ENCODE measurements at places on chromosomes 3 and 15.

GRCh38 chr3:195035345-195036202, 235.4 kb downstream of the XXYLT1 start:
- DNase-seq = no peak

DNA sequence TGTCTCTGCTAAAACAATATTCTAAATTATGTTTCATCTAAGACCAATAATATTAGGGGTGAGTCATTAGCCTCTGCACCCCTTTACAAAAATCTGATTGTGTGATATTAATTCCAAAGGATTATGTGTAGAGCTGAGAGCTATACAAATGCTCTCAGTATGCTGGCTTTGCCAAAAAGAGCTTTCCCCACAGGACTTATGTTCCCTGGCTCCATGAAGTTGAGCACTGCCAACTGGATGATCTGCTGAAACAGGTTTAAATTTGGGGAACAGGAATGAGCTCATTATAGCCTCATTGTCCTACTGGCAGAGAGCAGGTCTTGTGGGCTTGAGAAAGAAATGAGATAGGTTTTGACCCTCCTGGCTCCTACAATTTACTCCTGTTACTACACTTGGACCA, 347.8 kb upstream of the LMCD1 start:
- no peak for DNase-seq

GRCh38 chr3:150371741-150372254, 36.3 kb upstream of the TSC22D2 start:
- no peak for DNase-seq

DNA sequence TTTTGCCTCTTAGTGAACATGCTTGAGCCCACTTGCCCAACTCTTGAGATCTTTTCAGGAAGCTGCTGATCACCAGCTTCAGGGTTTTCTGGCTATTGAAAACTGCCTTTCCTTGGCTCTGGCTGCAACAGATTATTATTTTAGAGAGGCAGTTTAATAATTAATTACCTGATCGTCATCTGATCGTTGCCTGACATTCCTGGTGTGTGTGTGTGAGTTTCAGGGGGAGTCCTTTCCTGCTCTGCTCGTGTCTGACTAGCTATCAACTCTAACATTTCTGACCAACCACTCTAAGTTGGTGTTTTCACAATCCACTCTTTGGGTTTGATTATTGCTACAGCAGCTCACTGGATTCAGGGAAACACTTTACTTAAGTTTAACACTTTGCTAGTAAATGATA, 84.3 kb upstream of the SPATA16 start:
- DNase-seq = no peak

- no peak for DNase-seq
Observed at GRCh38 chr3:157501863-157502262, 1.4 kb downstream of the VEPH1 start.

GRCh38 chr15:60074181-60074885, 70.2 kb downstream of the FOXB1 start:
- DNase-seq = no peak

DNA sequence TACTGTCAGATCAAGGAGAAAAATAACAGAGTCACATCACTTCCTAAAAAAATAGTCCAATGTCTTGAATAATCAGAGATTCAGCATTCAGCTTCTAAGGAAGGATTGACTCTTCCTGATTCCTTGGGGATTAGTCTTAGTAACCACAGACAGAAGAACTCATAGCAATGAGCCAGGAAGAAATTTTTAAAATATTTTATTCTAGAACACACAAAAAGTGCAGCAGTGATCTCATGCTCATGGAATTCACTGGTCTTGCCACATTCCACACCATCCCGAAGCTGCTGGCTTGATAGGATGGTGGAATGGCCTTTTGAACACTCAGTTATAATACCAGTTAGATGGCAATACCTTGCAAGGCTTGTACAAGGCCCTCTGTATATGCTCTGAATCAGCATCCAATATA, 43.0 kb upstream of the ABI3BP start:
- DNase-seq = no peak

- DNase-seq = no peak
Observed at GRCh38 chr3:188448813-188449212, 294.9 kb downstream of the LPP start.

GRCh38 chr3:55185380-55185779, 257.5 kb upstream of the LRTM1 start:
- no peak for DNase-seq

DNA sequence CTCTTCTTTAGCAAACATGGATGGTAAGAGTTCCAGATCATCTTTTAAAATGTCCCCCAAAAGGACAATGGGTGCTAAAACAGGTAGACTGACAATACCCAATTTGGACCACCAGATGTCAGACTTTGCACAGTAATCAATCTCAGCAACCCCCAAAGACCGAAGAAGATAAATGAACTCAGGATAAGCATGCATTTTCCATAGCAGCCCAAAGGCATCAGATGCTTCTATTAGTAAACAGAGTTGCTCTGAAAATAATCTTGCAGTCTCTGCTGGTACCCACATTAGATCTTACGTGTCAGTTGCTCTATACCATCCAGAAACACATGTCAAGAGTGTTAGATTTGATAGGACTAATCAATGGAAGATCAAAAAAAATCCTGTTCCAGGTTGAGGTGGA, 20.6 kb downstream of the MYH15 start:
- no peak for DNase-seq

GRCh38 chr3:66038384-66038725, 363 bp downstream of the MAGI1 start:
- DNase-seq = no peak

- DNase-seq = no peak
Observed at GRCh38 chr3:159418571-159419526, 569.8 kb upstream of the IL12A start.

- no peak for DNase-seq
Observed at GRCh38 chr15:100092034-100092433, 249.7 kb downstream of the ADAMTS17 start.

- no peak for DNase-seq
Observed at GRCh38 chr15:101332061-101332467, 37.0 kb upstream of the SNRPA1 start.

DNA sequence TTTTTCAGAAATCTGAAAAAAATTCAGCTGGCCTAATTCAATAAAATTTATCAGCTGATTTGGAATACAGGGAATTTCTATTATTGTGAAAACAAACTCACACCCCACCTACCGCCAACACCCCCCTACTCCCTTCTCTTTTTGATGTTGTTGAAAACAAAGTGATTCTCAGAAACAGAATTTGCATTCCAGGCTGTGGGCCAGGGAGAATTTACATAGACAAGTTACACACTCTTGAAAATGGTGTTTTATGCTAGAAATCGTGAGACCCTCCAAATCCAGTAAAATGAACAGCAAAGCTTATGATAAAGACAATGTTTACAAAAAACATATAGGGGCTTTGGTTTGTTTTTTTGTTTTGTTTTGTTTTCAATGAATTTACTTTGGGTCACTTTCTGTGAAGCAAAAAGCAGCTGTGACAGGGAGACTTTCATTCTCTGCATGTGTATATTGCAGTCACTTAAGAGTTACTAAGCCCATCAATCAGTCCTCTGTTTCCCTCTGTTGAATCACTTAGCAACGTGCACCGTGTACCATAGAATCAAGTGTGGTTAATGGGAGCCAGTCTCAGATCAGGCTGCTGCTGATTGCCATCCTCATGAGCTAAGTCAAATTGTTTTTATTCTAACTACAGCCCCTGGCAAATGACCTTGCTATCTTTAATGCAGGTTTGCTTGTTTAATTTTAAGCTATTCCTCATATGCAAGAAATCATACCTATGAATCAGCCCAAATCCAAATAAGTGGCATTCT, 159.8 kb downstream of the ALCAM start:
- DNase-seq = no peak

GRCh38 chr15:40807888-40808461, 702 bp upstream of the DNAJC17 start:
- no peak for DNase-seq

DNA sequence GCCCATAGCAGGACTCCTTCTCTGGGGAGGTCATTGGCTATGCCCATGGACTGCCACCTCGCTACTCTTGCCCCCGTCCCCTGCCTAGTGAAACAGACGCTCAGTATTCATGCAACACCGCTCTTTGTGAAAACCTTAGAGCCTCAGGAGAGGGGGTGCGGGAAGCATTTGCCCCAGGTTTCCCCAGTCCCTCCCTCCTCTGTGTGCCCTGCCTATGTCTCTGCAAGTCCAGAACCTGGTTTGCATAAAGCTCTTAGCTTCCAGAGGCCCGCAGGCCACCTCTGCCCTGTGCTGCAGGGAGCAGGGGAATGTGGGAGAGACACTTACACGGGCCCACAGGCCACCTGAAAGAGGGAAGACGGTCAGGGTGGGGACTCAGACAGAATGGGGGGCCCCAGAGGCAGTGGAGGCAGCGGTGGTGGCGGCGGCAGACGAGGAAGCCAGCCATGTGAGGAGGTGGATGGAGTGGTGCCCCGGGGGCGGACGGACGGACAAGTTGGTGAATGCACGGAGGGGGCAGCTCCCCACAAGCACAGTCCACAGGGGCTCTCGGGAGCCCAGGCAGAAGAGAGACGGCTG, 33.8 kb upstream of the CTSH start:
- no peak for DNase-seq

- DNase-seq = no peak
Observed at GRCh38 chr3:12556314-12556689, 585 bp upstream of the MKRN2 start.

DNA sequence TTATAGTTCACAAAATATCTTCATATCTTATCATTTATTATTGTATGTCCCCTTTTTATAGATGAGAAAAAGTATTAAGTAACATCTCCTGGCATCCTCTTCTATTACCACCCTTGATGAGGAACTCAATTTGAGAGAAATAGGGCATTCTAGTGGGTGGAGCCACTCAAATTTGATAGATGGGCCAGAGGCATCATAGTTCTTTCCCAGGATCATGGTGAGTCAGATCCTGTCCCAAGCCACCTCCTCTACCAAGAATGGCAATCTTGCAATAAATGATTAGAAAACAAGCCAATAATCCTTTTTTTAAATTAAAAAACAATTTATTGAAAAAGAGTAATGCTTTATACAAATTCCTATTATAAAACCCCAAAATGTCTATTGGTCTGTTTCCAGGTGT, 16.8 kb downstream of the CLDN1 start:
- DNase-seq = no peak

DNA sequence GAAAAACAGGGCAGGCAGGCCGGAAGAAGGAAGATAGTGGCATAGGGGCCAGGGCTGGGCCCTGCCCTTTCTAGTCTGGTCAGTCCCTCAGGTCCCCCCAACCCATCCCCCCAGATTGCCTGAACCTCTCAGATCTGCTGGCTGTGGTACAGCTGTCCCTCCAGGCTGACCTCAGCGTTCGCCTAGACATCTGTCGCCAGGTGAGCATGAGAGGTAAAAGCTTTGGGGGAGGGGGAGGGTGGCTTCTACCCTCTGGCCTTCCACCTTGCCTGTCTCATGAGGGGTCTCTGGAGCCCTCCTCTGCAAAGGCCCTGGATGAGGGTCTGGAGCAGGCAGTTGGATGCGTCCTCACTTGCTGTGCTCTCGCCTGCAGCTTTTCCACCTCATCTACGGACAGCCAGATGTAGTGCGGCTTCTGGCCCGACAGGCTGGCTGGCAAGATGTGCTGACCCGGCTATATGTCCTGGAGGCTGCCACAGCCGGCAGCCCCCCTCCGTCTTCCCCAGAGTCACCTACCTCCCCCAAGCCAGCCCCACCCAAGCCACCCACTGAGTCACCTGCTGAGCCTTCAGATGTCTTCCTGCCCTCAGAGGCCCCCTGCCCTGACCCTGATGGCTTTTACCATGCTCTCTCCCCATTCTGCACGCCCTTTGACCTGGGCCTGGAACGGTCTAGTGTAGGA, 20.2 kb downstream of the NBEAL2 start:
- no peak for DNase-seq

- DNase-seq = no peak
Observed at GRCh38 chr3:169323578-169324451, 339.7 kb downstream of the MECOM start.

- no peak for DNase-seq
Observed at GRCh38 chr3:195806211-195806915, 5.4 kb downstream of the MUC4 start.

- DNase-seq = no peak
Observed at GRCh38 chr3:177591379-177591778, 394.1 kb upstream of the TBL1XR1 start.

DNA sequence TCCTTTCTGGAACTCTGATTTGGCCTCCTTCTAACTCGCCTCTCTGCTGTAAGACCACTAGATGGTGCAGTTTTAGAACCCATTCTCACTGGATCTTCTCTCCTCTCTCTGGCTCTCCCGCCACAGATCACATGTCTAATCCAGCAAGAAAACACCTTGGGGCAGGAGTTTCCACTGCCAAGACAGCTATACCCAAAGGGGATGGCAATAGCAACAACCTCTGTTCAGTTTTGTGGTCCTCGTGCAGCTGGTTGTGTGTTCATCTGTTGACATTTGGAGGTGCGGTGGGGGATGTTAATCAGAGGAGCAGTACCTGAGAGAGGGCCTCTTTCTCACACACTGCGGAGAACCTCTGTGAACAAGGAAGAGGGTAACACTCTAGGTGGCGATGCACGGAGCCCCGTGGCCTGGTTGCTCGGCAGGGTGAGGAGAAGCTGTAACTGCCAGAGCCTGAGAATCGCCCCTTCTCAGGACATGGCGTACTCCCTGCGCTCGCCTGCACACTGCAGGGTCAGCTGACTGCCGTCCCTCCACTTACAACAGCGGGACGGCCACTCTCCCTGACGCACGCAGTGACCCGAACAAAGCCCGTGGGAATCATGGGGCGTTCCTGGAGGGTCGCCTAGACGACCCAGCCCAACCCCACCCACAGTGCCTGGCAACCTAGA, at the start of gene TEX55:
TEX55 (plus strand) TSS at position 666 of the 668 bp plus-strand sequence. CDS start 25 bp downstream, outside the sequence.
- DNase-seq = peak; percentile 21

DNA sequence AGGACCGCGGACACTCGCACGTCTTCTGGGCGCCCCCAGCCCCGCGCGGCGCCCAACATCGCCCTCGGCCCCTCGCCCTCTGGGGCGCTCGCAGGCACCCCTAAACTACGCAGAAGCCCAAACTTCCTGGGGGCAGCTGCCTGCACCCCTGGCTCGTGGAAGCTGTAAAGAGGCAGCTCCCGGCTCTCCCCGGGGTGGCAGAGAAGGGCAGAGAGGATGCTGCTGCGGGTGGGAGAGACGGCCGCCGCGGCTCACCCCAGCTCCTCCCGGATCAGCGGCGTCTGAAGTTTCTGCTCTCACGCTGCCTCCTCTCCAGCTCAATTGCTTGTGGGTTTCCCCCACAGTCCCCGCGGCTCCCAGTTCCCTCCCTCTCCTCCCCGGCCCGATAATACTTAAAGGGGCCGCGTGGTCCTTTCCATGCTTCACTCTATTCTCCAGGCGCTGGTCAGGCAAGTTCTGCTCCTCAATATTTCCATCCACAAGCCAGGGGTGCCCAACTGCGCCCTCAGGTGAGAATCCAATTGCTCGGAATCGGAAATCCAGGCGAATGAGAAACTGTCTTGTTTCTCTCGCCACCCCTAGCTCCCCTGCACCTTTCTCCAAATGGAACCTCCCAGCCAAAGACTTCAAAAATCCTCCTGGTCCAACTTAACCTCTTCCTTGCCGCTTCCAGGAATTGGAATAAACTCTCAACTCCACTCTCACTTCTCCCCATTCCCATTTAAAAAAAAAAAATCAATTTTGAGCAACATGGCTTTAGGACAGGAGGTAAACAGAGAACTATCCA, 748.5 kb downstream of the ROBO1 start:
- DNase-seq = peak; percentile 68
